ENCODE measurements at places on chromosomes 7 and 10. TPM values are rescaled to one million over a fixed set of nuclear protein-coding genes. Genes with fewer than 3 reads are reported as not detected.

ETV1 gene
- 6.3 TPM for total RNA-seq

NPS gene
- total RNA-seq, result not detected

HKDC1 gene
- total RNA-seq, result 0.18 TPM

LLCFC1 gene
- not detected for total RNA-seq

NEBL gene
- total RNA-seq, result 3.2 TPM

TUBAL3 gene
- not detected for total RNA-seq

GNAT3 gene
- total RNA-seq, result not detected

UCN3 gene
- not detected for total RNA-seq

BICC1 gene
- 81.6 TPM for total RNA-seq

ADAM8 gene
- total RNA-seq, result 0.32 TPM

GPR15LG gene
- not detected for total RNA-seq

LHFPL3 gene
- total RNA-seq, result not detected

CALML5 gene
- not detected for total RNA-seq

OR9A2 gene
- not detected for total RNA-seq

UPK3BL2 gene
- 0.65 TPM for total RNA-seq

ALOX5 gene
- not detected for total RNA-seq

GPR26 gene
- not detected for total RNA-seq

GUSB gene
- total RNA-seq, result 12.1 TPM

PSMC2 gene
- total RNA-seq, result 127 TPM

NDUFB8 gene
- 203 TPM for total RNA-seq

SPDYE9 gene
- not detected for total RNA-seq

SUV39H2 gene
- 9.7 TPM for total RNA-seq

TMEM176B gene
- not detected for total RNA-seq

ENTPD1 gene
- total RNA-seq, result 6.5 TPM

LBX1 gene
- total RNA-seq, result under 0.01 TPM

NAMPT gene
- 239 TPM for total RNA-seq

UTF1 gene
- total RNA-seq, result not detected

PLXDC2 gene
- 2.8 TPM for total RNA-seq

LRRC27 gene
- total RNA-seq, result 4.2 TPM

IGF2BP3 gene
- 45.5 TPM for total RNA-seq

NUP205 gene
- total RNA-seq, result 31.6 TPM

LEP gene
- 0.16 TPM for total RNA-seq

ZNF425 gene
- 4.1 TPM for total RNA-seq

MACC1 gene
- total RNA-seq, result 0.18 TPM

MMP21 gene
- total RNA-seq, result not detected

STEAP4 gene
- 2.0 TPM for total RNA-seq

TRIM73 gene
- total RNA-seq, result 0.36 TPM

WNT2 gene
- total RNA-seq, result not detected

UPP1 gene
- total RNA-seq, result 33.7 TPM
